ENCODE measurements at places on chromosomes 3 and 15.
A peak's percentile ranks its signal among the peaks of the same experiment; 100 is the strongest.

GRCh38 chr3:30199096-30199759 is 407.2 kb upstream of the TGFBR2 start:
- DNase-seq, result peak; percentile 32

DNA sequence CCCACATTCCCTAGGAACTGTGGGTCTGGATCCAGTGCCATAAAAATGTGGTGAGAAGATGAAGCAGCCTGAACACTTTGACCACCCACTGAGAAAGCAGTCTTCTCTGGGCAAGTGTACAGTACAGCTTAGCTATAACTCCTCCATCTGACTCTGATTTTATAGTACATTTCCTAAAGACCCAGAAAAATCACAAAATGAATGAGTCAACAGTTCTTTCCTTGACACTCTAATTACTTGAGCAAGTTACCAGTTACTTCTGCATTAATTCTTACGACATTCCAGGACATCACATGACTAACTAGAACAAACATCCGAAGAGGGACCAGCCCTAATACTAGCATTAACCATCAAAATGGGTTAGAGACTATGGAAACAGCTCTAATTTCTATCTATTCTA is 148.1 kb upstream of the PEX5L start:
- no peak for DNase-seq

DNA sequence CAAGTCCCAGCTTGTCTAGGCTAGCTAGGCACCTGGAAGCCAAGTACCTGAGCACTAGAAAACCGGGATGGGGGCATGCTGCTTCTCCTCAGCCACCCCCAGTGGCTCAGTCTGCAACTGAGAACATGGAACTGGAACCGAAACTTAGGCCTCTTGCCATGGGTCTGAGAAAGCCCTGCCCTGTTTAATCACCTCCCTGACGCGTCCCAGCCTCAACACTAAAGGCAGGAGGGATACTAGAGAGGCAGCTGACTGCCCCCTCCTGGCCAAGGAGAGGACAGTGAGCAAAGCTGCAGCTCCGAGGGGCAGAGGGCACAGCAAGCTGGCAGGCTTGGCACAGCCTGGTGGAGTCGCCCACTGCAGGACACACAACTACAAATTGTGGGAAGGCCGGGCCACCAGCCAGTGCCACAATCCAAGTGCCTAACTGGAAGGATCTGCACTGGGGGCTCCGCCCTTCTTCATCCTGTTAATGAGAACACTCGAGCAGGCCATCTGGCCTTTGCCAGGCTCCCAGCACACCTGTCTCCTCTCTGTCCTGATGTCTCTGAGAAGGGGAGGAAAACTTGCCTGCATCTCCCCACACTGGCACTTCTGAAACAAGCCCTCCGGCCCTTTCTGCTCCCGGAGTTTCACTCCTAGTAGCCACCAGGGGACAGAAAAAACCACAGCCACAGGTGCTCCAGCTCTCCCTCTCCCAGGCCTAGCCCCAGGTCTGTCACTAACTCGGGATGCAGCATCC is 53.7 kb downstream of the BDH1 start:
- DNase-seq, result no peak

DNA sequence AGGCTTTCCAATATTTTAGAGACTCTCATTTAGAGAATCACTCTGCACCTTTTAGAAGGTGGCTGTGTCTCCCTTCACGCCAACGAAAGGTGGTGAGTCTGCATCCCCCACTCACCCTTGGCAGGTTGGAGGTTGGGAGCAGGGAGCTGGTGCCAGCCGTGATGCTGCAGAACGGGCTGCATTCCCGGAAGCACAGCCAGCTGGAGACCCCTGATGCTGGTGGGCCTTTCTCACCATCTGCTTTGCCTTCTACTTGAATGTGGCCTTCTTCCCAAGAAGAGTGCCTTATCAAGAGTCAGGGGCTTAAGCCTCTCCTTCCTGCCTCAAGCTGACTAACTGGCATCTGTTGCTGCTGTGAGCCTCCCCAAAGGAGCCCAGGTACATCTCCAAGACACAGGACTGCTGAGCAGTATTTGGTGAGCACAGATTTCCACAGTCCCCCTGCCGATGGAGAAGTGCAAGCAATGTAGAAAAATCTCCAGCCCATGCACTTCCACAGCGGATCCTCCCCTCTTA is 17.7 kb upstream of the HEG1 start:
- DNase-seq, result no peak

DNA sequence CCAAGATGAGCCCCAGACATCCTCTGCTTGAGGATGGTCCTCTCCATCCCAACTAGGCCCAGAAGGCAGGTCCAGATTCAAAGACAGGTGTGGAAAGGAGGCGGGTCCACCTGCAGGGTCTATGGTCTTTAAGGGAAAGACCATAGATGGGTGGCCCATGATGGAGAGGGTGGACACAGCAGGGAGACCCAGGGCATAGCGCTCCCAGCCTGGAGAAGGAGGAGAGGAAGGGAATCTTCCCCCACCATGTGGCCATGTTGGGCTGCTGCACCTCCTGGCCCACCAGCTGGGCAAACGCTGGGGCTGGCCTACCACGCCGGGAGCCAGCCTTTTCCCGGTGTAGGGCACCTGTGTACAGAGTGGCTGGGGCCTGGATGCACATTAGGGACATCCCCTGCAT is 265.2 kb upstream of the TLE3 start:
- no peak for DNase-seq

- DNase-seq, result peak; percentile 19
These were observed 27.7 kb downstream of the NR2F2 start for GRCh38 chr15:96358001-96358801.

- DNase-seq, result no peak
These were observed 54.2 kb downstream of the MSL2 start for GRCh38 chr3:136141891-136142290.

GRCh38 chr15:63582718-63583426 is 14.3 kb upstream of the FBXL22 start:
- no peak for DNase-seq

- DNase-seq, result no peak
These were observed 52.5 kb downstream of the CLDN11 start for GRCh38 chr3:170471149-170471548.

DNA sequence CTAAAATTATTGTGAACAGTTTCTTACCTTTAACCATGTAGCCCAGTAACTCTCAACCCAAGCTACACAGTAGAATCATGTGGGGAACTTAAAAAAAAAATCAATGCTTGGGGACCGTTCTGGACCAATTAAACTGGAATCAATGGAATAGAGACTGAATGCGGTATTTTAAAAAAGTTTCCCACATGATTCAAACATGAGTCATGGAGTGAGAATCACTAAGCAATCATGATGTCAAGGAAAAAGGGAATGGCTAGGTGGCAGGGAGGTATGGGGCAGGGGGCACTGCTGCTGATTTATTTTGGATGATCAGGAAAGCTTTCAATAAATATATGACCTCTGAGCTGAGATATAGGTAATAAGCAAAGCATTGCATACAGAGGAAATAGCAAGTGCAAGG is 250.5 kb upstream of the RORA start:
- no peak for DNase-seq

- no peak for DNase-seq
These were observed 85.6 kb downstream of the FRMD4B start for GRCh38 chr3:69300296-69300695.
